ENCODE measurements at places on chromosomes 4 and X.

GRCh38 chr4:130820448-130820847 lies 1724.5 kb downstream of the C4orf33 start:
- DNase-seq, result no peak

GRCh38 chrX:10124506-10125247 lies 32.1 kb upstream of the CLCN4 start:
- DNase-seq, result no peak

- DNase-seq, result no peak
These were observed 314 bp downstream of the P2RY8 start for GRCh38 chrX:1536712-1537030.

GRCh38 chr4:89800012-89800516 lies 36.9 kb downstream of the SNCA start:
- no peak for DNase-seq

DNA sequence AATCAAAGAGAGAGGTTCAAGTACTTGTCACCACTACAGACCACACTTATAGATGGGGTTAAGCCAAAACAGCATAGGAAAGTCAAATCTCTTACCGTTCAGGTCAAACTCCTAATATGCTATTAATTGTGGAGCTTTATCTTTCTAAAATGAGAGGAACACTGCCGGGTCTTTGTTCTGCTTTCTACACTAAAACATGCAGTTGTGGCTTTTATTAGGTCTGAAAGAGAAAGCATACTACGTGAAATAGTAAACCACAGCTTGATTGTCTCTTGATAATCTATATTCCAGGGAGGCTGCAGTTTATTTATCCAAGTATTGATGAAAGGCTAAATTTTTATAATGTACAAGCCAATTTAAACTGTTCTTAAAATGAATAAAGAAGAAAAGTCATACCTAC lies 12.3 kb upstream of the INPP4B start:
- DNase-seq, result no peak
